Epithelial cell of prostate (primary cell): ENCODE measurements at places on chromosomes 2 and 18.

- peak; percentile 72 for DNase-seq
Observed at GRCh38 chr2:235468978-235469655, 24.7 kb upstream of the AGAP1 start.

DNA sequence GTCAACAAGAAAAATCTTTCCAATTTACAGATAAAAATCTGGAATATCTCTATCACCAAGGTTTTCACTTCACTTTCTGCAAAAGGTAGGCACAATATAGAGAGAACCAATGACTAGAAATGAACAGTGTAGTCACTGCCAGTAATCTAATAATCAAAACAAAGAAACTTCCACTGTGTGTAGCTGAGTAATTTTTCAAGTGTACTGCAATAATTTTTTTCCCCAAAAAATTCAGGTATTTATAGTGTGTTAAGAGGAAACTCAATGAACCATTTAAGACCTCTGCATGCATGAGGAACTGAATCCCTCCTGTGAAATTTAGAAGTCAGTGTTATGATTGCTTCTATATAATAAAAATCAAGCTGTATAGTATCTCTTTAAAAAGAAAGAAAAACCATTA lies 121.8 kb downstream of the MEMO1 start:
- no peak for DNase-seq

DNA sequence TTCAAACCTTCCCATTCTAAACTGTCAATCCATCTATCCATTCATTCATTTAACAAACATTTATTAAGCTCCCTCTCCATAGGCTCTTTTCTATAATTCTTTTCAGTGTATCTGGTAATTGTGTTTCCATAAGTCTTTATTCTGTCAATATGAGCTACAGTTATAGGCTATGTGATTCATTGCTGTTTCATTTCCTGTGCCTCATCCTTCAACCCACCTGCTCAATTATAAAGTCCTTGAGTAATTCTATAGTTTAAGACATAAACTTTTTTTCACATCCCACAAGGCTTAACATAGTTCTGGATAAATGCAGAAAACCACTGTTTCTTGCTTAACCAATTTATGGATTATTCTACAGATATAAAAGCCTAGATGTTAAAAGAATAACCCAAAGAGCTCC lies 84.2 kb upstream of the PIK3C3 start:
- DNase-seq: no peak

- no peak for DNase-seq
Observed at GRCh38 chr2:62611854-62612253, 93.7 kb upstream of the EHBP1 start.

- no peak for DNase-seq
Observed at GRCh38 chr18:23578891-23579653, 7.2 kb downstream of the NPC1 start.

- DNase-seq: no peak
Observed at GRCh38 chr2:178827111-178827510, 19.9 kb upstream of the TTN start.

- no peak for DNase-seq
Observed at GRCh38 chr2:16958266-16958665, 292.6 kb upstream of the CYRIA start.

GRCh38 chr2:143844986-143845385 lies 674.9 kb downstream of the ZEB2 start:
- no peak for DNase-seq

DNA sequence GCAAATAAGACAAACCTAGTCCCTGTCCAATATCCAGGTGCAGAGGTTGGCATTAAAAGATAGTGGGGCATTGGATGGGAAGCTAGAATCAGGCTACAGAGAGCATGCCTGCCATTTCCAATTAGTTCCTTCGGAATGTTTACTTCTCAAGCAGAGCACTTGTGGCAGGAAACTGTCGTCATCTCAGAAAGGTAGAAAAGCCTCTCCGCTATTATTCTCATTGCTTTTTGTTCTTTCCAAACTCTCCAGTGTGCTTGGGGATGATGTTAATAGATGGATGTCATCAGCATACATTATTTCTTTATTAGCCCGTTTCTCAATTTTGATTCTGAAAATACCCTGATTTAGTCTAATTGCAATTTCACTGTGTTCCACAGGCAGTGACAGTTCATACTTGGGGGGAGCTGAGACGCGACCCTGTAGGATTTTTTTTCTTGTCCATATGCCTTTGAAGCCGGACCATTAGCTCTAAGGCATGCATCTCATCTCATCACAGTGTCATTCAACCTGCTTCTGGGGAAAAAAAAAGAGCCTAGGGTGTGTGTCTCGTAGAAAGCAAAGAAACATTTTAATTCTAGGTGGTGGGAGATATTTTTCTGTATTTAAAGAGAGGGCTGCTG lies 7.7 kb downstream of the ASB18 start:
- no peak for DNase-seq

DNA sequence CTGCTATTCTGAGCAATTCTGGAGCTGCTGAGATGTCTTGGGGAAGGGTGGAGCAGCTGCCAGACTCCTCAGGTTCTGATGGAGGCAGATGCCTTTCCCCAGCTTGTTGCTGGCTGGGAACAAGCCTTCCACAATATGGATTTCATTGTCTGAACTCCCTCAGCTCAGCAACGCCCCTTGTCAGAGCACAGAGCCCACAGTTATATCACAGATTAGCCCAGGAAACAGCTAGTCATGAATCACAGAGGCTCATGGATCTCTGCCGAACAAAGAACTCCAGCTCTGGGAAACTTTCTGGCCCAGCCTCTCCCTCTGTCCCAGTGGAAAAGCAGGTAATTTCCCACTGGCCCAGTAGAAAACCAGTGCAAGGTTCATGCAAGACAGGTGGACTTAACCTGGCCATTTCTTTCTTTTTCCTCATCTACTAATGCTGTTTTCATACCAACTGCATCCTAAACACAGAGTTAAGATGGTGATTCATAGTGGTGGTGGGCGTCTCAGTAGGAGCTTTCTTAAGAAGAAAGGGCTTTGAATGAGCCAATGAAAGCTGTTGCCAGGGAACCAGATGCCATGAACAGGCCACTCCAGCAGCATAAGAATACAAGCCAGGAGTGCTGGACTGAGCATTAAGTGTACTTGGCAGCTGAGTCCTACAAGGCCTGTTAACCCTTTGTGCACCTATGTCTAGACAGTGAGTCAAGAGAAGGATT lies 8.7 kb upstream of the KIAA2012 start:
- no peak for DNase-seq

- no peak for DNase-seq
Observed at GRCh38 chr2:30178618-30179434, 32.0 kb downstream of the YPEL5 start.

- no peak for DNase-seq
Observed at GRCh38 chr18:3449512-3450011, 410 bp upstream of the TGIF1 start.

DNA sequence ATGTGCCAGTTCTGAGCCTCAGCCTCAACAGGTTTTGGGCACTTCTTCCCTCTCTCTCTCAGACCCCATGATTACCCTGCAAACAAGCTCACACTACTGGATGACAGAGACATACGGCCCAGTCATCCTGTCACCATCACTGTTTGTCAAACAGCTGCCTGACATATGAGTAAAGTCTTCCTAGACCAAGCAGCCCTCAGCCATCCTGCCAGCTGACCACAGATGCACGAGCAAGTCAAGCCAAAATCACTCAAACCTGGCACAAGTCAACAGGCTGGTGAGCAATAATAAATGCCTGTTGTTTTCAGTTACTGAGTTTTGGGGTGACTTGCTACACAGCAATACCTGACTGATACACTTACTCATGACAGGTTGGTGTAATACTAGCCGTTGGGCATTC lies 75.5 kb upstream of the KLF7 start:
- peak; percentile 70 for DNase-seq

- no peak for DNase-seq
Observed at GRCh38 chr2:238570926-238571325, 144.2 kb downstream of the ASB1 start.

- no peak for DNase-seq
Observed at GRCh38 chr18:65587491-65587890, 163.3 kb upstream of the CDH7 start.

- DNase-seq: no peak
Observed at GRCh38 chr2:61677306-61677705, 139.2 kb upstream of the XPO1 start.

GRCh38 chr2:197264332-197264731 lies 46.2 kb downstream of the ANKRD44 start:
- DNase-seq: no peak

DNA sequence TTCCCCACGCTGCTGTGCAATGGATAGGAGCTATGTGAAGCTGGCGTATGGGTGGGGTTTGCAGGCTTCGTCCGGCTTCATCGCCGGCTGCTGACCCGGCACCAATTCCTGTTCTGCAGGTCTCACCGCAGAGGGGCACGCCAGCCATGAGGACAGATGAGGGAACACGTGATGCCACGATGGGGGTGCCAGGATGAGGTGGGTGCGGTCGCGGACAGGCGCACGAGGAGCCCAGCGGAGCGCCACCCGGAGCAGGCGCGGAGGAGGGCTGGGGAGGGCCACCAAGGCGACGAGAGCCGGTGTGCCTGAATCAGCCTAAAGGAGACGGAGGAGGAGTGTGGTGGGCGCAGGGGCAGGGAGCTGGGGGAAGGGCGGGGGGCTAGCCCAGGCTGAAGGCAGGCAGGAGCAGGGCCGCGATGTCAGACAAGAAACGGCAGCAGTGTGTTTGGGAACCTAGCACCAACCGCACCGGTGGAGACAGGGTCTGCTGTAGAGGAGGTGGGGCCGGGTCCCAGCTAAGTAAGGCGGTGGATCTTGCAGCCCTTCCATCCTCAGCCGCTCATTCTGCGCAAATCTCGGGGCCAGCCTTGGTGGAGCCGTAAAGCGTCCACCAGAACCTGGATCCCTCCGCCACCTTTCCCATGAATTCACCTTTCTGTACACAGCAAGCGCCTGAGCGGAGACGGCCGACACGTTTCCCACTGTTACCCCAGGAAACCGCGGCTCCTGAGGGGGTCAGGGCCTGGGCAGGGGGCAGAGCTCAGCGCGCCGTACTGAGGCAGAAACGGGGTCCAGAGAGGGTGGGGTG lies 17.0 kb upstream of the CD8A start:
- DNase-seq: peak; percentile 52

GRCh38 chr2:230459216-230459615 lies 43.2 kb downstream of the SP100 start:
- DNase-seq: no peak

DNA sequence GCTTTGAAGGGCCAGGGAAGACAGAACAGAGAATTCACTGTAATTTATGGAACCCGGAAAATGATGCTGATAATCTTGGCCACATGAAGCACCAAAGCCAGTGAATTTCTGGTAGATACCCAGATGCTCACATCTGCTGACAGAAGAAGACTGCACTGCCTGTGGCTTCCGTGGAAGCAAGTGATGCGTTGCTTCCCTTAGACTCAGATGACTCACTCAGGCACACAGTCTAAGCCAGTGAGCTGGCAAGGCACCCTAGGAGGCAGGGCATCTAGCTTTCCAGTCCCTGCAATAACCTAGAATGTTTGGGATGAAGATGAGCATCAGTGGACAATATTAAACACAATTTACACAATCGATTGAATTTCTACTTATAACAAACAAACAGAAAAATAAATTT lies 284.7 kb downstream of the CMPK2 start:
- peak; percentile 14 for DNase-seq

DNA sequence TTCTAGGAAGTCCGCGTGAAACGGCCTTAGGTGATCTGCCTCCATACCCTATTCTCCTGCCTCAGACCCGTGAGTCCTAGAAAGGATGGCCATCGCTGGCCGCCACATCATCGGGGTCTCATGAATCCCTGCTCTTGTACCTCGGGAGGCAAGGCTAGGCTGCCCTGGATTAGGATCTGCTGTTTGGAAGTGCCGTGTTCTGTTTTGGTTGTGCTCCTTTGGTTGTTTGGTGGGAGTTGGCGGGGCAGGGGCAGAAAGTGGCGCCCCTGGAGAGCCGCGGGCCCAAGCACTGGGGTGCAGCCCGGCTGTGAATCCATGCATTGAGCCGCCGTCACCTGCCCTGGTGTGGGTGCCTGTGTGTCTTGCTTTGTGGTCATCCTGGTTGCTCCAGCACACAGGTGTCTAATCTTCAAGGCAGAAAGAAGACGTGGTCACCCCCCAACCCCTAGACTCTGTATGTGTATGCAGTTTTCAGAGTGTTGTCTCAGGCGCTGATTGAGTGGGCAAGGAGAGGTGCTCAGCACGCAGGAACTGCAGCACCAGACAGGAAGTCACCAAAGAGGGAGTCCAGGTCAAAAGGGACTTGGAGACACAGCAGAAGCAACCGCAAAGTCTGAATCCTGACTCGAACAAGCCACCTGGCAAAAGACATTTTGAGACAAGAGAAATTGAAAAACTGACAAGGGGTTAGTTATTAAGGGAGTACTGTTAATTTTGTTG lies 80.0 kb upstream of the LDLRAD4 start:
- no peak for DNase-seq

DNA sequence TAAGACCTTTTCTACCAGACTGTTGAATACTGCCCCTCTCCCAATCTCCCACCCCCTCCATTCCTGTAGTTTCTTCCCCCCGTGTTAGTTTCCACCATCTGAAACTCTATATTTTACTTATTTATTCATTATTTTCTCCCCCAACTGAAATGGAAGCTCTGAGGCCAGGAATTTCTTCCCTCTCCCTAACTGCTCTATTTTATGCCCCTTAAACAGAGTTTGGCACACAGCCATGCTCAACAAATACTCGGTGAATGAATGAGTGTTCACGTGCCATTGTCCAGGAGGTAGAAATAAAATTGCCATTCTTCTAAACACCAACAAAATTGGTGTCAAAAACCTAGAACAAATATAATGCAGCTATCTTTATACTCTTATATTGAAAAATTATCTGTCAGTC lies 5.6 kb downstream of the ITGB1BP1 start:
- DNase-seq: no peak

DNA sequence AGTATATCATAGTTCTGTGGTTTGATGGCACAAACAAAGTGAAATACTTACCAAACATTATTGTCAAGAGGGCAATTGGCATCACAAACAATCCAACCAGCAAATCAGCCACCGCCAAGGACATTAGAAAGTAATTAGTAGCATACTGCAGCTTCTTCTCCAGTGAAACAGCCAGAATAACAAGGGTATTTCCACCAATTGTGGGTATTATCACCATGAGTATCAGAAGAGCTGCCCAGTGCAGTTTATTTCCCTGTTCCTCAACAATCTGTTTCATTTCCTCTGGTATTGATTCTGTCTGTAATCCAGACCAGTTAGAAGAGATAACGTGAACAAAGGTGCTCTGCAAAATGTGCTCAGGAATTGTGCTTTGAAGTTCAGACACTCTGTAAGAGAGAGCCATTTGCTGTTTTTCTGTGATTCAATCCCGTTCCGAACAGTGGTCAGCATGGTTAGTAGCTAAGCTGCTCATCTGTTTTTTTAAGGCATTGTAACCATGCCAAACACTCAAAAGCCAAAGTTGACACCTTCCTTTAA lies 1.4 kb downstream of the HTR2B start:
- no peak for DNase-seq

GRCh38 chr2:160061944-160062291 lies 497 bp downstream of the PLA2R1 start:
- DNase-seq: no peak

GRCh38 chr2:17830053-17831034 lies 14.1 kb downstream of the MSGN1 start:
- DNase-seq: peak; percentile 18

DNA sequence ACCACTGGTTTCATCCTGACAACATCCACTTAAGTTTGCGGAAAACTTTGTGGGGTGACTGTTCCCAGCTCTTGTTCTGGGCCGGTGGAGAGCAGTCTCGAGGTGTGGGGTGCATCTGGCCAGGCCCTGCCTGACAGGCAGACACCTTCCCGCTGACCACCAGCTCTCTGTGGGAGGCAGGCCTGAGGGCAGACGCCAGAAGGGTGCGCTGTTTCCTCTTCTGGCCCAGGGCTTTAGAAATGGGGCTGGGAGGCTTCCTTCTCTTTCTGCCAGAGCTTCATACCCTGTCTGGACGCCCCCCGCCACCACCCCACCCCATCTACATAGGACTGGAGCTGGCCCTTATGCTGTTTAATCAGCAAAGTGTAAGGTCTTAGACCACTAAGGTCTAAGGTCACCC lies 263.8 kb downstream of the LOXHD1 start:
- DNase-seq: no peak
